CD8-positive, alpha-beta memory T cell (primary cell): ENCODE measurements at places on chromosomes 3 and 15. TPM values are rescaled to one million over a fixed set of nuclear protein-coding genes. Genes with fewer than 3 reads are reported as not detected.

DNA sequence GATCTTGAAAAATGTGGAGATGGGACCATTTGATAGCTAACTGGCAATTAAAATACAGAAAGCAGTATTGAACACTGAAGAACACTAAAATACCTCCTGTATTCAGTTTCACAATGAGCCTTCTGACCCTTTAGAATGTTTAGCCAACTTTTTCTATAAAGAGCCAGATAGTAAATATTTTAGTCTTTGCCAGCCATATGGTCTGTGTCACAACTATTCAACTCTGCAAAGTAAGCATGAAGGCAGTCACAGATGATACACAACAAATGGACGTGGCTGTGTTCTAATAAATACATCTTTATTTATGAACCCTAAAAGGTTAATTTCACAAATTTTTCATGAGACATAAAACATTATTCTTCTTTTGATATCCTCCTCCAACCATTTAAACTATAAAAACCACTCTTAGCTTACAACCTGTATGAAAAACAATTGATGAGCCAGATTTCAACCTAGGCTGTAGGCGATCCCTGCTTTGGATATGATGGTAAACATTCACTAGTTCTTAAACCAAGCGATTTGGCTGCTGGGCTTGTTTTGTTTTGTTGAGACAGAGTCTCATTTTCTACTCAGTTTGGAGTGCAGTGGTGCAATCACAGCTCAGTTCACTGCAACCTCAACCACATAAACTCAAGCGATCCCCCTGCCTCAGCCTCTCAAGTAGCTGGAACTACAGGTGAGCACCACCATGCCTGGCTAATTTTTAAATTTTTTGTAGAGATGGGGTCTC is 13.6 kb upstream of the CSPG5 start:
- H3K4me3 ChIP-seq, result no peak overlapping the region
- no peak overlapping the region for H3K27ac ChIP-seq
- H3K4me1 ChIP-seq, result no peaks in the 10 kb centered on the region
- peaks cover 18% of the 10 kb centered on the region for H3K36me3 ChIP-seq
- no peaks in the 10 kb centered on the region for H3K27me3 ChIP-seq

GRCh38 chr3:187403768-187404288 is 35.6 kb downstream of the RTP4 start:
- H3K4me3 ChIP-seq, result no peak overlapping the region
- H3K36me3 ChIP-seq, result no peaks in the 10 kb centered on the region
- H3K4me1 ChIP-seq, result no peaks in the 10 kb centered on the region
- H3K27ac ChIP-seq, result no peak overlapping the region
- DNase-seq, result no peak

Gene HYAL1
- not detected for total RNA-seq

GRCh38 chr3:150365132-150365604 is 42.9 kb upstream of the TSC22D2 start:
- no peaks in the 10 kb centered on the region for H3K36me3 ChIP-seq
- no peak overlapping the region for H3K27ac ChIP-seq
- H3K4me1 ChIP-seq, result no peaks in the 10 kb centered on the region
- no peaks in the 10 kb centered on the region for H3K27me3 ChIP-seq
- no peak for DNase-seq
- H3K4me3 ChIP-seq, result no peak overlapping the region
